ENCODE measurements at places on chromosomes 1 and 21. TPM values are rescaled to one million over a fixed set of nuclear protein-coding genes. Genes with fewer than 3 reads are reported as not detected.

The IGSF3 gene
- 5.0 TPM for total RNA-seq

The DAB1 gene
- total RNA-seq: not detected

The HEYL gene
- total RNA-seq: 0.10 TPM

The CDCA8 gene
- total RNA-seq: 6.3 TPM

The TBX19 gene
- 1.1 TPM for total RNA-seq

The LYPD8 gene
- not detected for total RNA-seq

The SLC1A7 gene
- total RNA-seq: not detected

The OR1C1 gene
- not detected for total RNA-seq

The PTCH2 gene
- not detected for total RNA-seq

The AUNIP gene
- 10.3 TPM for total RNA-seq

The SLC35F3 gene
- 2.5 TPM for total RNA-seq

The KCTD3 gene
- total RNA-seq: 43.6 TPM

The CCDC28B gene
- total RNA-seq: 1.5 TPM

The ITLN2 gene
- total RNA-seq: not detected

The WDR64 gene
- not detected for total RNA-seq

The PEX10 gene
- 44.5 TPM for total RNA-seq

The CYP4A11 gene
- not detected for total RNA-seq

The NHLH2 gene
- total RNA-seq: not detected

The GJA8 gene
- total RNA-seq: not detected

The CACHD1 gene
- total RNA-seq: 5.7 TPM

The CIART gene
- total RNA-seq: not detected

The EIF3I gene
- total RNA-seq: 515 TPM

The DUSP12 gene
- 126 TPM for total RNA-seq

The LYST gene
- 7.8 TPM for total RNA-seq

The C1QTNF12 gene
- total RNA-seq: 0.26 TPM

The CD2 gene
- total RNA-seq: not detected

The KDF1 gene
- not detected for total RNA-seq

The COL24A1 gene
- not detected for total RNA-seq

The TRIM67 gene
- not detected for total RNA-seq

The CCDC24 gene
- total RNA-seq: 5.9 TPM

The ECM1 gene
- total RNA-seq: 9.9 TPM

The S100A16 gene
- total RNA-seq: 318 TPM

The ASAP3 gene
- total RNA-seq: 17.3 TPM

The RPF1 gene
- total RNA-seq: 55.3 TPM

The LRRN2 gene
- 3.4 TPM for total RNA-seq

The RGS13 gene
- total RNA-seq: not detected

The TMEM125 gene
- total RNA-seq: not detected
